Putamen (tissue), 1 donor: ENCODE measurements at places on chromosomes 1 and 21.

- no peak for DNase-seq
These were observed 69.2 kb downstream of the SETD4 start for GRCh38 chr21:35991131-35991530.

GRCh38 chr1:21894034-21894881 lies 42.9 kb downstream of the HSPG2 start:
- no peak for DNase-seq

DNA sequence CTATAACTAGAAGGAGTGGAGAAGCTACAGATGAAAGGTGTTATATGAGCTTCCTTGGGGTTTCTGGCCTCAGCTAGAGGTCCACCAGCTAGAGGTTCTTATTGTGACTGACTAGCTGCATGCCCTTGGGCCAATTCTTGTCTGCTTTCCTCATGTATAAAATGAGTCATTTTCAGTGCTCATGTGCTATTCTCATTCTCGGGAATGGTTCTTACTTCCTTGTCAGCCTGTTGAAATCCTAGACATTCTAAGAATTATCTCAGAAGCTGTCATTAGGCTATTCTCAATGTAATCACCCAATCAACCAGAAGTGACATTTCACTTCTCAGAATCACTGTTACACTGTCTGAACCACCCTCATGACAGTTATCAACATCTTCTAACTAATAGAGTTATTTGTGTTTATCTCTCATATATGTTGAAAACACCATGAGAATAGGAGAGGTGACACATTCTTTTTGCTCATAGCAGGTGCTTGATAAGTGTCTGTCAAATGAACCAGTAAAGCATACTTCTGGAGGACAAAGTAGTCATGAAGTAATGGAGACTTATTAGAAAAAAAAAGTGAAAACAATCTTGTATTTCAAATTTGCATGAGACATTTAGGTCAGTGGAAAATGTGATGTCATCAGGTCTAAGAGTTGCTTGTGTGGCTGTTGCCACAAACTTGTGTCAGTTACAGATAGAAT lies 122.8 kb upstream of the IVNS1ABP start:
- no peak for DNase-seq

DNA sequence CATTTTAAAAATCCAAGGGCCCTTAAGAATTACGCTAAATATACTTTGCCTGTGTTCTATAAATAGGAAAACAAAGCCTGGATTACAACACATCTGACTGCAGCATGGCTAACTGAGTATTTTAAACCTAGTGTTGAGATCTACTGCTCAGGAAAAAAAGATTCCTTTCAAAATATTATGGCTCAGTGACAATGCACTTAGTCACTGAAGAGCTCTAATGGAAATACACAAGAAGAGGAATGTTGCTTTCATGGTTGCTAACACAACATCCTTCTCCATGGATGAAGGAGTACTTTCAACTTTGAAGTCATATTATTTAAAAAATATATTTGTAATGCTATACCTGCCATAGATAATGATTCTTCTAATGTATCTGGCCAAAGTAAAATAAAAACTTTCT lies 248.3 kb upstream of the NEGR1 start:
- DNase-seq, result no peak

DNA sequence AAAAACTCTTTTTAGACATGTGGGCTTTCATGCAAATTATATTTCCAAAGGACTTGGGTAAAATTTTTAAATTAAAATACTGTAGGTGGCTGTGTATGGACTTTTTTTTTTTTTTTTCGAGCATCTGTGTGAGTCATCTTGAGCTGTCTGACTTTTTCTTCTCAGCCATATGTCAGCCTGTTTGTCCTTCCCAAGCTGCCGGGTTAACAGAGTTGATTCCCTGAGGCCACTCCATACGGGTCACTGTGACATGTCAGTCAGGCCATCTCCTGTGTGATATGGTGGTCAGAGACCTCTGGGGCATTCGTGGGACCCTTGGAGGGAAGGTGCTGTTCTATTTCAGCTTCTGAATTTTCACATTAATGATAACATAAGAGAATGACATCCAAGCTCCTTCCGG lies 148.3 kb downstream of the KCNJ6 start:
- no peak for DNase-seq

DNA sequence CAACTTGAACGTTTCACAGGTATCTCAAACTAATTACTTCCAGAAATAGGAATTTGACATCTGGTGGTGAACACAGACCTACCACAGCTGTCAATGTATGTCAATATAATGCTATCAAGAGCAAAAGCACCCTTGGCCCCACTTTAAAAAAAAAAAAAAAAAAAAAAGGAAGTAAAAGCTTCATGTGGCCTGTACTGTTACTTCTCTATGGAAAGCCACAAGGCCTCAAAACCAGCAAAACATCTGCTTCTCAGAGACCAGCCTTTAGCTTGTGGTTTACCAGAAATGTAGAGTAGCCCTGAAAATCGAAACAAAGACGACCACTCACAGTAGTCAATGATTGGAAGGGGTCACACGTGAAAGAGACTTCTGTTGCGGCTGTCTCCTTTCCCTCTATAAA lies 109.6 kb downstream of the SLC45A1 start:
- no peak for DNase-seq

- DNase-seq, result no peak
These were observed 3.8 kb upstream of the HES3 start for GRCh38 chr1:6239950-6240768.

DNA sequence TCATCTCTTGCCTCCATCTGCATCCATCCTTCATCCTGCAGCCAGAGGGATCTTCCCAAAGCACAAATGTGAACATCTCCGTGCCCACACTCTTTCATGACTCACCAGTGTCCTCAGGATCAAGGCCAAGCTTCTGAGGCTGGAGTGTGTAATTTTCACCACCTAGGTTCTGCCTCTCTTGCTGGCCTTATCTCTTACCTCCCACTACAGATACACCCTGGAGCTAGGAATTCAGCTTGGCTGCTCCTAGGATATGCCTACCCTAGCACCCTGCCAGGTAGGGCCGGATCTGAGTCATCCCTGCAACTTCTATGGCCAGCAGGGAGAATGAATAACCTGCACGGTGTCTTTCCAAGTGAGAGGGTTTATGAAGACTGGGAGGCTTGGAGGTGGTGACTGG lies 208.7 kb upstream of the CSF3R start:
- no peak for DNase-seq

DNA sequence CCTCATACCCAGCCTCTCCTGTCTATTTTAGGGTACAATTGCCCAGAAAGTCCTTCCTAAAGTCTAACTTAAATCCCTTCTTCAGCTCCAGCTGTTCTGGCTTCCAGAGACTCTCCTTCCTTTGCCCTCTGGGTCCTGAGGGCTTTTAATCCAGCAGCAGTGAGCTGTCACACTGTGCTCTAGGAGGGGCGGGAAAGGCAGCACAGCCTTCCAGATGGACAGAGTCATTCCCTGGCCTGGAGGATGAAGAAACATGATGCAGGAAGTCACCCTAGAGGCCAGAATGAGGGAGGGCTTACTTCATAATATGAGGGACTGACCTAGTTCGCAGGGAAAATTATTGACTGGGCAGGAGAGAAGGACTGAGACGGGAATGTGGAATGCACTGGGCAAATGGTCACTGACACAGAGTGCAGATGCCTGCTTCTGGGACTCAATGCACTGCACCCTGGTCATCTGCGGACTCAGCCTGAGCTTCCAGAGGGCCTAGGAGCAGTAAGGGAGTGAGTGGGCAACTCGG lies 1.3 kb downstream of the SH2D2A start:
- no peak for DNase-seq

GRCh38 chr1:96487971-96488370 lies 233.6 kb upstream of the PTBP2 start:
- DNase-seq, result no peak

- no peak for DNase-seq
These were observed 28.9 kb downstream of the ALPL start for GRCh38 chr1:21537932-21538630.

DNA sequence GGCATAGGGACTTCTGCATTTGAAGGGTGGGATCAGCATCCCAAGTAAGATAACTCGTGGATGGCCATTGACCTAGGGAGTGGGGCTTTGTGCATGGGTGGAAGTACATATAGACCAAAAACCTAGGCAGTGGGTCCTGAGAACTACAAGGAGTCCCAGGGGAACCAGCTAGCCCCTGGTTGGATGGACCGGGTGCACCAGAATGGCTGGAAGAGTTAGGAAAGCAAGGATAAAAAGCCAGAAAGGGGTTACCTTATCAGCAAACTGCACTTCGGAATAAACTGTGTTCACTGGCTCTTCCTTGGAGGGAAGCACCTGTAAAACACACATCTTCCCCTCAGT lies 26.6 kb upstream of the SLAMF6 start:
- no peak for DNase-seq

DNA sequence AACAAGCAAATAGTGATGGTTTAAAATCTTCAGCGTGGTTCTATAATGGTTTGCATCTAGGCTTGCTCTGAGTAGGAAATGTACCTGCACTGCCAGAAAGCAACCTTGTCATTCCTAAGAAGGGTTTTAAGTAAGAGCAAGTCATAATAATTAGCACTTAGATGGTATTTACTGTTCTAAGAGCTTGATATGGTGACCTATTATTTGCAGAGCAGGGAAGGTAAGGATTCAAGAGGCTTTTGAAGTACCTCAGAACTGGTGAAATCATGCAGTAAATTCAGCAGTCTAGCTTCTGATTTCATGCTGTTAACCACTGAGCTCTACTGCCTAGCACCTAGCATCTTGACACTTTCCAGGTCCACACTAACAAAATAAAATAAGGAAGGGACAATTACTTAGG lies 23.7 kb downstream of the ATP1A1 start:
- no peak for DNase-seq

DNA sequence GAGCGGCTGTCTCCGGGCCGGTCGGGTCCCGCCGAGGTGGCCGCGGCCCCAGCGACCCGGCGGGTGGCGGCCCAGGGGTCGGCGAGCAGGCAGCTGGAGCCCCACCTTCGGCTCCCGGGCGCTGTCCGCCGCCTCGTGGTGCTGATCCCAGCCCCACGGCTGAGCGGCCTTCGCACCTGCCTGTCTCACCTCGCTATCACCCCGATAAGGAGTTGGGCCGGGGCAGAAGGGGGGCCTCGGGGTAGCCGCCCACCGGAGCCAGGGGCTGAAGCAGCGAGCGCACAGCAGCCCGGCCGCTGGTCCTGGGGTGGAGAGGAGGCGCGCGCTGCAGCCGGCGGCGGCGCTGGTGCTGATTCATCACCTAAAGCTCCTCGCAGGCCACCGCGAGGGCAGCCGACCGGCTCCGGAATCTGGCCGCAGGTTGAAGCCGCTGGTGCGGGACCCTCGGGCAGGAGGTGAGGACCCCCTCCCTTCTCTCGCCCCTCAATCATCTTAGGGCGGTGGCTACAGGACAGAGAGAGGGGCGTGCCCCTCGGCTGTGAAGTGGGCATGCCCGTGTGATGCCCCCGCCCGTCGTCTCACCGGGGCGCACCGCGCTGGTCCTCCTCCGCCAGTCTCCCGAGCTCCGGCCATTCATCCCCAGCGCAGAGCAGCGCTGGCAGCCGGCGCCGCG lies 575 bp downstream of the TRIM67 start:
- DNase-seq, result no peak

DNA sequence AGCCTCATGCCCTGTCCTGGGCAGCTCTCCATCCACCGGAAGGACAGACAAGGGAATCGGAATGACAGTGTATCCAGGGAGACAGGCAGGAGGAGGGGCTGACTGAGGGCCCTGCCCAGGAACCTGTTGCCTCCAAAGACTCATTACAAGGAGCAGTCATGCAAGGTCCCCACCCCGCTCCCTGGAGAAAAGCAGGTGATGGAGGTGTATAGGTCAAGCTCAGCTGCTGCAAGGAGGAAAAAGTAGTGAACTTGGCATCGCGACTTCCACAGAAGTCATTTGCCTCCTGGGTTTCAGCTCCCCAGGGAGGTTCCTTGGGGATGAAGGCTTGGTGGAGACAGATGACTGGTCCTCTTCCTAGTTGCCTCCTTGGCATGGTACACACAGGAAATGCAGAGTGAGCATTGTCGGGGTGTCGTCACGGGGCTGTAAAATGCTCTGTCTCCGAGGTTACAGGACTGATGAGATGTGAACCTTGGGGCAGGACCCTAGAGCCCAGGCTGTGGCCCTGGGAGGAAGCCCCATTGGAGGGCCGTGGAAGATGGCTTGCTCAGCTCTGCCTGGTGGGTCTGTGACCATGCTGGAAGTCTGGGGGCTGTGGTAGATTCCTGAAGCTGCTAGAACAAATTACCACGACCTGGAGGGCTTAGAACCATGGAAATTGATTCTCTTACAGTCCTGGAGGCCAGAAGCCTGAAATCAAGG lies 219.6 kb upstream of the C1orf174 start:
- no peak for DNase-seq

GRCh38 chr1:160711602-160712311 lies at the start of gene CD48:
TSS of gene CD48 (minus strand) at chr1:160711822. CDS start at chr1:160711763, 59 bp downstream.
- DNase-seq, result no peak

DNA sequence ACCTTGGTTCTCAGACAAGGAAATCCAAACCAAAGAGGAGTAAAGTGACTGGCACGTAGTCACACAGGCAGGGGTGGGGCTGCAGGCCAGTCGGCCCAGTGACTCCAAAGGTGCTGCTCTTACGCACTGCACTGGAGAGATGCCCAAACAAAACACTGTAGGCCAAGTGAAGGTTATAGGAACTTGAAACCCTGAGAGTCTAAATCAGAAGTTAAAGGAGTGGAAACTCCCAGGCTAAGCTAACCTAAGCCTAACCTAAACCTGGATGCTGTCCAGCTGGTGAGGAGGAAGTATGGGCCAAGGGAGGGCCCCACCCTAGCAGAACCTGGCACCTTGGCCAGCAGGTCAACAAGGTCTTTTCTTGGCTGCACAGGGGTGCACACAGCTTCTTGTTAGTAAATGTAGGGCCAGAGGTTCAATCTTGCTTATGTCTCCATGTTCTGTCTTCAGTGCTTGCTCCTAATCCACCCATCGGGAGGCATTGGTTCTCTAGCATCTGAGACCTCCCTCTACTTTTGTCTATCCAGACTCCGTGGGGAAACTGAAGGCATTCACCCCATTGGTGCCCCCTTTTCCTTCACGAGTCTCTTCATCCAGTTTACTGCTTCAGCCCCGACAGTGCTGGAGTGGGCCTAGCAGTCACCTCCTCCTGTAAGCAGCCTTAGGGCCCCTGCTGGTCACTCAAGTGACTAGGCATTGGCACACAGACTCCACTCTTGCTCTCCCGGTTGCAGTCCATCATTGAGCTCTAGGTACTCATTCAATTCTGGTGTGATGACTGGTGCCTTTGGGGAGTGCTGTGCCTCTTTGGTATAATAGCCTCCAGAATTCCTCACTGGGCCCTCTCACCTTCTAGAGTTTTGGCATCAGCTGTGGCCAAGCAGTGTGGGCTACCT lies 12.9 kb upstream of the TMEM125 start:
- DNase-seq, result no peak

GRCh38 chr1:43303471-43304313 lies 2.9 kb downstream of the TIE1 start:
- DNase-seq, result no peak

DNA sequence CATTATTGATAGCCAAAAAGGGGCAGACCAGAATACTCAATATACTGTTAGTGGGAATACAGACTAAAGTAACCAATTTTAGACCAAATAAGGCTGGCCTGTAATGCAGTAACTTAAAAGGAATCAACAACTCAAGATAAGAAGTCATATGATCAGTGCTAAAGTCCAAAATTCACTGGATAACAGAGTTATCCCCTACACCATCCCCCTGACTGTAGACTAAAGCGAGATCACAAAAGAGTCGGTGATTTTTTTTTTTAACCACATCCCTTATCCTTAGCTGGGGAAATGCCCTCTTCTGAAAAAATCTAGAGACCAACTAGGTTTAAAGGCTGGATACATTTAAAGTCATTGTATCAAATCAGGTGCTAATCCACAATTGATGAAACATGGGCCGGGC lies 7.7 kb downstream of the UBR4 start:
- no peak for DNase-seq
